ENCODE measurements at places on chromosomes 12 and 14. TPM values are rescaled to one million over a fixed set of nuclear protein-coding genes. Genes with fewer than 3 reads are reported as not detected.

GRCh38 chr14:76710056-76711010 is 50.9 kb upstream of the VASH1 start:
- no peak for DNase-seq
- H3K27me3 ChIP-seq: no peaks in the 10 kb centered on the region
- no peak overlapping the region for H3K4me3 ChIP-seq

NFATC4 gene
- not detected for total RNA-seq

GRCh38 chr14:59081720-59082119 is 106.7 kb upstream of the DAAM1 start:
- no peaks in the 10 kb centered on the region for H3K4me1 ChIP-seq
- no peak overlapping the region for H3K4me3 ChIP-seq
- H3K27me3 ChIP-seq: peaks cover 5% of the 10 kb centered on the region
- no peak overlapping the region for H3K27ac ChIP-seq

GUCY2C gene
- not detected for total RNA-seq

INHBE gene
- total RNA-seq: not detected

DNA sequence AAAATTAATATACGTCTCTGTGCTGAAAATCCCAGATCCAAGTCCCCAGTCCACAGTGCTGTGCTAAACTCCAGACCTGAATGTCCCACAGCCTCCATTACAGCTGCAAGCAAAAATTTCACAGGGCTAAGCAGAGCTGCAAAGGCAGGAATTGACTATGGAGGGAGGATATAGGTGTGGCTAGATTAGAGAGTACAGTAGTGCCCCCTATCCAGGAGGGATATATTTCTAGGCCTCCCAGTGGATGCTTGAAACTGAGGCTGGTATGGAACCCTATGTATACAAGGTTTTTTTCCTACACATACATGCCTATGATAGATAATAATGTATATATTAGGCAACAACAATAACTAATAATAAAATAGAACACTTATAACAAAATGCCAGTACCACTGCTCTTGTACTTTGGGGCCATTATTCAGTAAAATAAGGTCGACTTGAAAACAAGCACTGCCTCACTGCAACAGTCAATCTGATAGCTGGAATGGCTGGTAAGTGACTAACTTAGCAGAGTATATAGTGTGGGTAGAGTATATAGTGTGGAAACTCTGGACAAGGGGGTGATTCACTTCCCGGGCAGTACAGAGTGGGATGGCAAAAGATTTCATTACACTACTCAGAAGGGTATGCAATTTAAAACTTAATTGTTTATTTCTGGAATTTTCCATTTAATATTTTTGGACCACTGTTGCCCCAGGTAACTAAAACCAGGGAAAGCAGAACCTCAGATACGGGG is 82.7 kb downstream of the C14orf132 start:
- no peaks in the 10 kb centered on the region for H3K36me3 ChIP-seq
- no peak overlapping the region for H3K4me3 ChIP-seq
- peaks cover 6% of the 10 kb centered on the region for H3K4me1 ChIP-seq
- no peaks in the 10 kb centered on the region for H3K27me3 ChIP-seq
- no peak overlapping the region for H3K27ac ChIP-seq

DNA sequence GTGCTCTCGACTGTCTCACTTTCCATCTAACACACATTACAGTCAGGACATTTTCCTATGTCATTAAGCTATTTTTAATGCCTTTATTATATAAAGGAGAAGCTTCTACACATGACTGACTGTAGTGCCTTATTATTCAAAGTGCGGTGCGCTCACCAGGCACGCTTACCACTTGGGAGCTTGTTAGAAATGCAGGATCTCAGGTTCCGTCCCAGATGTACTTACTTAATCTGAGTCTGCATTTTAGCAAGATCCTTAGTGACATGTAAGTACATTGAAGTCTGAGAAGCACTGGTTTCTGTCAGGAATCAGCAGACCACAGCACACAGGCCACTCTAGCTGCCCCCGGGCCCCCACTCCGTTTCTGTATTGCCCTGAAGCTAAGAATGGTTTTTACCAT is 44.7 kb upstream of the MDM1 start:
- DNase-seq: no peak
- no peaks in the 10 kb centered on the region for H3K27me3 ChIP-seq
- no peak overlapping the region for H3K27ac ChIP-seq
- peaks cover 26% of the 10 kb centered on the region for H3K4me1 ChIP-seq
- H3K36me3 ChIP-seq: no peaks in the 10 kb centered on the region

NOP9 gene
- 30.0 TPM for total RNA-seq

DNA sequence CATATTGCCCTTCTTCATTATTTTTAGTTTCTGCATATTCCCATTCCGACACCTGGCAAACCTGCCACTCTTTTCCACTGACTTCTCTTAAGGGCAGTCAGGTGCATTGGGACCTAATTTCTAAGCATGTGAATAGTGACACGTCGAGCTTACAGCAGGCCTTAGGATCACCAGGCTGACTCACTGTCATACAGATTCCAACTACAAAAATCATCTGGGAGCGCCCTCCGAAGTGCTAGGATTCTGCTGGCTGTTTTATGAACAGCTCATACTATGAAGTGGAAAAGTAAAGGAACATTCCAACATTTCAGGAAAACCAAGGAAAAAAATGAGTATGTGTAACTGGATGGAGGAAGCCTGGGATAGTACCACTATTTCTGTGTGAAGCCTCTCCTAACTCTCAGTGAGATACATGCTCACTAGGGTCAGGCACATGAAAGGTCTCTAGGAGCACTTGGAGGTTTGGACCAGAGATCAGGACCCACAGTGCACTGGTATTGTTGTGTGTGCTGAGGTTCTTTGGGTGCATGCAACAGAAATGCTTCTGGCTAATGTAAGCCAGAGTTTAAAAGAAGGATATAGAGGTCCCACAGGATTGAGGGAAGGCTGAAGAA is 257.4 kb downstream of the ZFP36L1 start:
- no peak overlapping the region for H3K27ac ChIP-seq
- no peaks in the 10 kb centered on the region for H3K4me1 ChIP-seq
- H3K36me3 ChIP-seq: no peaks in the 10 kb centered on the region
- no peaks in the 10 kb centered on the region for H3K27me3 ChIP-seq
